ENCODE measurements at places on chromosomes 6 and 20.

DNA sequence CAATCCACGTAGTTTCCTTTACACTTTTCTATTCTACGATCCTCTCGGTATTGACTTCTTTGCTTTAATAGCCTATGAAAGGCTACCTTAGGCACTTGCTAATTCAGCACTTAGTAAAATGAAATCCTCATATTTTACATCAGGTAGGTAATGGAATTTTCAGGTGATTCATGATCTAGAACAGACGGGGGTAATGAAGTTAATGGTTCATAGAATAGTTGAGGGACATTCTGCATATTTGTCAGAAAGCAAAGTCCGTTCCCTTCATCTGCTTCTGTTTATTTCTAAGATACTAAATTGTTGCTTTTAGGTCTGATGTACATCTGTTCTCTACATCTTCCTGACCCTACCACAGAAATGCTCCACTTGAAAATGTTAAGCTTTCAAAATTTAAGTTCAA, 431.7 kb downstream of the CDKAL1 start:
- no peak for DNase-seq

- DNase-seq = no peak
Observed at GRCh38 chr20:32333181-32333987, 24.7 kb upstream of the ASXL1 start.

DNA sequence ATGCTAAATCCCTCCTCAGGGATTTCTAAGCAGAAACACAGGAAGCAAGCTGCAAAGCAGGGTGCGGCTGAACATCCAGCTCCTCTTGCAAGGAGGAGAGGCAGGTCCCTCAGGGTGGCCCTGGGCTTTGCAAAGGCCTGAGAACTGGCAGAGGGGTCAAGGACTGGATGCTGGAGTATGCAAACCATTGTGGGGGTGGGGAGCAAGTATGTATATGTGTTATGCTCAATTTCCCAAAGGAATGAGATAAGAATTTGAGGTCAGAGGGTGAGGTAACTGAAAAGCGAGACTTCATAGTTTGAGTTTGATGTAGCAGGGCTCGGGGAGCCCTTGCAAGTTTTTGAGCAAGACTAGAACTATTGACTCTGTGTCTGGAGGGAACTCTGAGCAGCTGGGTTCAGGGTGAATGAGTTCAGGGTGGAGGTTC, 11.2 kb downstream of the SLC22A2 start:
- no peak for DNase-seq

GRCh38 chr6:6688283-6688682, 99.8 kb downstream of the LY86 start:
- DNase-seq = no peak

- DNase-seq = no peak
Observed at GRCh38 chr6:80639181-80639629, 532.7 kb downstream of the BCKDHB start.

- no peak for DNase-seq
Observed at GRCh38 chr20:43959079-43959919, 44.6 kb downstream of the TOX2 start.

GRCh38 chr20:64041040-64041780, 5.2 kb downstream of the C20orf204 start:
- peak; percentile 54 for DNase-seq

DNA sequence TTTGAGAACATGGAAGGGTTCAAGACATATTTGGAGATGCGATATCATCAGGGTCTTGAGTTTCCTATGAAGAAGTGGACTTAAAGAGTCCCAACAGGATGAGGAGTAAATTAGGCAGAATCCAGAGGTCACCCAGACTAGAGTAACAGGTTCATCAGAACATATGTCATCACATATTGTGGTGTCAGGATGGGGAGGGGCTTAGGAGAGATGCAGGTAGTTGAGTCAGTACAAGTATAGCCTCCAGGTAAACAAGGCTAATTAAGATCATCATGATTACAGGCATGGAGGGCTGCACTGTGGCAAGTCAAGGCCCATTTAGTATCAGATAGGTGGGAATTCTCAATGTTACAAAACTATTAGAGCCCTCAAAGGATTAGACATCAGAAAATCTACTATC, 90.1 kb upstream of the PAK5 start:
- no peak for DNase-seq

- DNase-seq = peak; percentile 90
Observed at GRCh38 chr6:7974938-7975763, 64.6 kb upstream of the TXNDC5 start.

DNA sequence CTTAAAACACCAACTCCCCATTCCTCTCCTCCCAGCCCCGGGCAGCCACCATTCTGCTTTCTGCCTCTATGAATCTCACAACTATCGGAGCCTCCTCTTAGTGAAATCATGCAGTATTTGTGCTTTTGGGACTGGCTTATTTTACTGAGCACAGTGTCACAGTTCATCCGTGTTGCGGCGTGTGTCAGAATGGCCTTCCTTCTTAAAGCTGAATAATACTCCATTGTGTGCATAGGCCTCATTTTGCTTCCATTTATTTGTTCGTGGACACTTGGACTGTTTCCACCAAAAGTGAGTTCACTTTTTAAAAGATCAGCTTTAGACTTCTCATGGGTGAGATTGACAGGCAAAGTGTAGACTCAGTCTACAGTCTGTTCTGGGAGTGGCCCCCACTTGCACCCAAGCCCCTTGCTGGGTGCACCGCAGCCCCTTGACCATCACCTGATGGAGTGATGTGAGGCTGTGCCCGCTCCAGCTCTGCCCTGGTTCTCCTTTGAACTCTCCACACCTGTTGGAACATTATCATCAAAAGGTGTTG, 12.6 kb downstream of the DUSP22 start:
- no peak for DNase-seq

Measured in GM03348 (cell line).